PC-9 (cell line): ENCODE measurements at places on chromosomes 16 and 17. TPM values are rescaled to one million over a fixed set of nuclear protein-coding genes. Genes with fewer than 3 reads are reported as not detected.

- H3K4me3 ChIP-seq = peak overlapping the region; percentile 30; the same call in 1 of the 2 replicates
- H3K27ac ChIP-seq = no peak overlapping the region
- no peaks in the 10 kb centered on the region for H3K27me3 ChIP-seq
- DNase-seq = peak; percentile 96
- no peaks in the 10 kb centered on the region for H3K36me3 ChIP-seq
Observed at GRCh38 chr16:28935924-28936783, 4.4 kb downstream of the CD19 start.

DNA sequence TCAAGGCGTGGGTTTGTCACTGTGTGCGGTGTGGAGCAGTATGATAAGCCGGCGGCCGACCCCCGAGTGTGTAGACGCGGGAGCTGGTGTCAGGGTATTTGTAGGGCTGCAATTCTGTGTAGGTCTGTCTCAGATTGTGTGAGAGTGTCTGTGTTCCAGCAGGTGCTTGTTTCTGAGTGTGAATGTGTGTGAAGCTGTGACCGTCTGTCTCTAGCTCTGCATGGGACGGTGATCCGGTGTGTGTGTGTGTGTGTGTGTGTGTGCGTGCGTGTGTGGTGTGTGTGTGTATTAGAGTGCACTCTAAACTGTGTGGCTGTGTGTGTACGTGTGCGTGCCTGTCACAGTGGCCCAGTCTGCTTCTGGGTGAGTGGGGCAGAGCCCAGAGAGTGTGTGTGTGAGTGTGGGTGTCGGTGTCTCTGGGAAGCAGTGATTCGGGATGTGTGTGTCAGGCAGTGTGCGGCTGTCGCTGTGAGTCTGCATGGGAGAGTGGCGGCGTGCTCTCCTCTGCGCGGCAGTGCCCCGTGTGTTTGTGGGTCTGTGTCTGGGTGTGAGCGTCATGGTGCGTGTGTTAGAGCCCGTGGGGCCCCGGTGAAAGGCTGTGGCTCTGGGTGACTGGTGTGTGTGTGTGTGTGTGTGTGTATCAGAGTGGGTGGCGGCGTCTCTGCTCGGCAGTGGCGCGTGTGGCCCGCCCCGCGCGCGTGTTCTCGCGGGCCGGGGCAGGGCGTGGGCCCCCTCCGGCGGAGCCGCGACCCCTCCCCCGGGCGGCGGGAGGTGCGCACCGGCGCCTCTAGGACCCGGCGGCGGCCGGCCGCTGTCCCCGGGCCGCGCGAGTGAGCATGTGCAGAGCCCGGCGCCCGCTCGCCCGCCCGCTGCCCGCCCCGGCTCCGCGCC lies at the start of gene WSCD1:
Gene WSCD1 (plus strand): TSS at position 841 of the 891 bp plus-strand sequence. CDS start 10,280 bp downstream, outside the sequence.
- no peak within 1 kb of the TSS for H3K4me3 ChIP-seq
- H3K27ac ChIP-seq = no peak within 1 kb of the TSS
- no peaks in the 10 kb centered on the region for H3K4me1 ChIP-seq

Gene ACSM3
- total RNA-seq = 1.1 and 2.4 TPM in 2 replicates

DNA sequence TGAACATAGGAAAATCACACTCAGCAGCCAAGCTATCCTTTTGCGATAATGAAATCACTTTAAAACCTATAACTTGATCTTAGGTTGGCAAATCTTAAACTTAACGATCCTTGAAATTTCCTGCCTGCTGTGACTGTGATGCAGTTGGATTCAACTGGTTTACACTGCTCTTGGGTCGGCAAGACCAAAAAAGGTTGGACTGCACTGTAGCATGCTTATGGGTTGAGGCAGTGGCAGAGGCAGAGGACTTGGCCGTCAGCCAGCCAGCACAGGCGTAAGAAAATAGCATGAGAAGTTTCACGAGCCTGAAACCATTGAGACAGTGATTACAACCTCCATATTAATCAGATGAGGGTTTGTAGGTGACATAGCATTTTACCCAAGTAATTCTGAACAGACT lies 21.4 kb downstream of the WSB1 start:
- H3K4me1 ChIP-seq = no peaks in the 10 kb centered on the region
- no peak for DNase-seq
- H3K27ac ChIP-seq = no peak overlapping the region
- no peaks in the 10 kb centered on the region for H3K27me3 ChIP-seq

DNA sequence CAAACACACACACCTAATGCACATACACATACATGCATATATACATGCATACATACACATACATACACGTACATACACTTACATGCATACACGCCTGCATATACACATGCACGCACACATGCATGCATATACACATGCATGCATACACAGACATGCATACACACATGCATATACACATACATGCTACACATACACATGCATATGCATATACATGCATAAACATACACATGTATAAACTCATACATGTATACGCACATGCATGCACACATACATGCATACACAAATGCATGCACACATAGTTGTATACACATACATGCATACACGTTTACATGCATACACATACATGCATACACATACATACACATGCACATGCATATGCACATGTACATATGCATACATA lies 23.6 kb upstream of the RMI2 start:
- no peak overlapping the region for H3K27ac ChIP-seq
- H3K36me3 ChIP-seq = no peaks in the 10 kb centered on the region
- no peak for DNase-seq
- H3K4me1 ChIP-seq = peaks cover 9% of the 10 kb centered on the region; the same call in 1 of the 2 replicates

DNA sequence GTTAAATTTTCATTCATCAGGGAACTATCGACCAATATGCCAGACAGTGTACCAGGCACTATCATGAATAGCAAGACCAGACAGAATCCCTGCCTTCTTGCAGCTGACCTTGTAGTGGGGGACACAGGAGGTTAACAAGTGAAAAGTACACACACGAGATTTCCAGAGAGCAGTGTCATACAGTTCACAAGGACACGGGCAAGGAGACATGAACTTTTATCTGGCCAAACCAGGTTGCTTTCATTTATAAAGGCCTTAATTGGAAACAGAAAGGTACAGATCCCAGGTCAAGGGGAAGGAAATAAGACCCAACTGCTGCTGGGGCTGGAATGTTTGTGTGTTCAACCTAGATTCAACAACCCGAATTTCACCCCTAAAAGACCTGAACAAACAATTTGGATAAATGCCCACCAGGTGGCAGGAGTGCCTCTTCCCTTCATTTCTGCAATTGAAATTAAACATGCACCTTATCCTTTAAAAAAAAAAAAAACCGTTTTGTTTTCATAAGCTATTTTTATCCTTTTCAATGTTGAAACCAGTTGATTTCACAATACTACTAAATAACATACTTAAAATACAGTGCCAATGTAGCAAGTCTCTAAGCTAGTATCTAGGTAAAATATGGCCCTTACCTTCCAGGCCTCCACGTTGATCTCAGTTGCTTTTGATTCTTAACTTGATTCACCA lies 65.9 kb downstream of the EMP2 start:
- H3K4me1 ChIP-seq = peaks cover 15% of the 10 kb centered on the region
- no peaks in the 10 kb centered on the region for H3K27me3 ChIP-seq
- no peaks in the 10 kb centered on the region for H3K36me3 ChIP-seq
